T-helper 9 cell (primary cell): ENCODE measurements at places on chromosomes 7 and 10.

DNA sequence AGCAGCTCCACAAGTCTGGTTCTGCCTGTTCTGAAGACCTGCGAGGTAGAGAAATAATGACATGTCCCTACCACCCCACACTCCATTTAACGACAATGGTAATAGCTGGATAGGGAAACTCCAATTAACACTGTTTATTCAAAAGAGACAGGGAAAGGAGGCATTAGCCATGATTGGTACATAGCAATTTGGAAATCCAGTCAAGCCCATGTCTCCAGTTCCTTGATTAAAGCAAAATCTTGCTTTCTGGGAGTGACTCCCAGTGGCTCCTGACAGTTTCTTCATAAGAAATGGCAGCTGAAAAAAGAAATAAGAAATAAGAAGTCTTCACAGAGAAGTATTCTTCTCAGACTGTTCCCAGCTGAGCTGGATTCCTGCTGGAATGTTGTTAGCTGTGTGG lies 140.7 kb upstream of the LYZL2 start:
- DNase-seq = no peak

GRCh38 chr10:133254421-133255120 lies 16.9 kb downstream of the VENTX start:
- no peak for DNase-seq

GRCh38 chr7:103857435-103857834 lies 132.0 kb downstream of the RELN start:
- DNase-seq = no peak

- peak; percentile 45 for DNase-seq
These were observed 45.3 kb upstream of the CDK1 start for GRCh38 chr10:60732807-60733516.

- DNase-seq = no peak
These were observed 1.2 kb upstream of the SPACDR start for GRCh38 chr7:100465299-100465698.

DNA sequence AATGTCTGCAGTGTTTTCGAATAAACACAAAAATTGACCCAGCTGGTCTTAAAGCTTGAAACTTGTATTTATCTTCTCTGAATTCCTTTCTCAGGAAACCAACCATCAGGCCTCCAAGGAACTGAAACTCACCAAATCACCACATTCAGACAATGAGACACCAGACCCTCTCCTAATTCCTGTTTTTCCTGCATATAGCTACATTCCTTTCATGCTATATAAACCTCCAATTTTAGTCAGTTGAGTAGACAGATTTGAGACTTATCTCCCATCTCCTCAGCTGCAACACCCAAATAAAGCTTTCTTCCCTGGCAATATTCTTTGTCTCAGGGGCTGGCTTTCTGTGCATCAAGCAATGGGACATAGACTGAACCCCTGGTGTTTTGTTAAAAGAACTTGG lies 317.0 kb downstream of the CACNA2D1 start:
- no peak for DNase-seq

GRCh38 chr10:86366033-86366901 lies at the start of gene GRID1:
GRID1 (minus strand) TSS chr10:86366795.
- DNase-seq = no peak

DNA sequence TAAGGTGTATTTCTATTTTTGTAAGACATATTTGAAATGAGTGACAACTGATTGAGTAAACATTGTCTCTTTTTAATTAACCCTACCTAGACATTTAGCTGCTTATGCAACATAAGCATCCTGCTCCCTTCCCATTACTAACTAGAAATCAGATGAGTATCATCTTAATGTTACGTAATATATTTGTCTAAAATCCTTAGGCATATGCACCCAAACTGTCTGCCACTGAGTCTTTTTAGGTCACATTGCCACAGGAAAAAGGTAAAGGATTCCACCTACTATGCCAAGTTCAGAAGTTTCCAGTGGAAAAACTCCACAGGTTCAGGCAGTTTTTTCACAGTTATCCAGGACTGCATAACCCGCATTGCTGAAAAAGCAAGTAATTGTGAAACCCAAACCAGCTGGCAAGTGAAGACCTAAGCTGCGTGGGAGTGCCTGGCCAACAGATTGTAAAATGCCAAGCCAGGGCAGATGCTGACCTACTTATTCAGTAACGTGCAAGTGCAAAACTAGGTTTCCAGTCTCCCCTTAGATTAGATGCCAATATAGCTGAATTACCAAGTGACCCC lies 983.7 kb downstream of the GATA3 start:
- no peak for DNase-seq

GRCh38 chr10:4850397-4850796 lies 24.4 kb downstream of the AKR1E2 start:
- no peak for DNase-seq

DNA sequence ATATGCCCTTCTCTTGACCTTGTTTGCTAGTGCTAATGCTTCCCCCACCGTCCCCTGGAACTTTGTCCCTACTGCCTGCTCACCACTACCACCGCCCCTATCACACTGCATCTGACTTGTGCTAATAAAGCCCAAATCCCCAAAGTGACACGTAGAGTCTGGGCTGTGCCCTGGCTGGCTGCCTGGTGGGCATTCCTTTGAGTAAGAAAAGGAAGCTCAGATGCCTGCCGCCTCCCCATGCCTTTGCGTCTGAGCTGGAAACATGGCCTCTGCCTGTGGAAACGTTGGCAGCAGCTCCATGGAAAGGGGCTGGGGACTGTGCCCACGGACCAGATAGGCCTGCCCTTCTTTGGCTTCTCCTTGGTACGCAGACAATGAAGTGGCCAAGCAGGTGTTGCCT lies 138.3 kb downstream of the CYP26A1 start:
- no peak for DNase-seq

- no peak for DNase-seq
These were observed 78.7 kb downstream of the GATA3 start for GRCh38 chr10:8133146-8133545.

GRCh38 chr7:116547347-116547746 lies 22.5 kb downstream of the CAV1 start:
- DNase-seq = no peak

- DNase-seq = no peak
These were observed 70.4 kb downstream of the PYROXD2 start for GRCh38 chr10:98344589-98345038.

DNA sequence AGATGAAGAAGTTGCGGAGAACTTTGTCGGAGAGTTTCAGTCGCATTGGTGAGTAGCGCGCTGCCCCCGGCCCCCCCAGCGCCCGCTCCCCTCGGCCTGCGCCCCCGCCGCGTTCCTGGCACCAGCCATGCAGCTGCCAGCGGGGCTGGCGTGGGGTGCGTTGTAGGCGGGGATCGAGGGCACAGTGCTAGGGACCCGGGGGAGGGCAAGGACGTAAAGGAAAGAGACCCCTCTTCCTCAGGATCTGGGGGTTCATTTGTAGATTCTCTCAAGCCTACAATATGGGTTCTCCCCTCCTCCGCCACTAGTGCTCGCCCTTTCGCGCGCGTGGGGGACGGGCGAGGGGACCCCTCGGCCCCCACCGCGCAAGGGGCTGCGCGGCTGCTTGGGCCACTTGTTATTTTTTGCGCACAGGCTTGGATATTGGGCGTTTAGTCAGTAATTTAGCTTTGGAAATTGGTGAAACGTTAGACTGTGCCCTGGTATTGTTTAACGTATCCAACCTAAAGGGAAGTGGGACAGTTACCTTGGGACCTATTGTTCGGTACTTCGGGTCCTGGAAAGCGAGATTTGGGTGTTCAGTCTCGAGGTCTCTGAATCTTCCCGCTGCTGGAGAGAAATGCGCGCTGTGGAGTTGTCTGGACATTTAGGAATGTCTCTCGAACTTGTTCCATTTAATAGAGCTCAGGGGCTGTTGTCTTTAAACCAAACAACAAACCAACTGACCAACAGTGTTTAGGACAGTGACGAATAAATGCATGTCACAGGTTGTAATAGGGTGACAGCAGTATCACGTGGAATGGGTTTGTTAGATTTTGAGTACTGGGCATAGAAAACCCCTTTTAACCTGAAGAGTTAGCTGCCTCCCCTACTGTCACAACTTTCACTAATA lies 796 bp downstream of the CDK14 start:
- DNase-seq = no peak

GRCh38 chr7:39300276-39300675 lies 265.9 kb upstream of the YAE1 start:
- no peak for DNase-seq

DNA sequence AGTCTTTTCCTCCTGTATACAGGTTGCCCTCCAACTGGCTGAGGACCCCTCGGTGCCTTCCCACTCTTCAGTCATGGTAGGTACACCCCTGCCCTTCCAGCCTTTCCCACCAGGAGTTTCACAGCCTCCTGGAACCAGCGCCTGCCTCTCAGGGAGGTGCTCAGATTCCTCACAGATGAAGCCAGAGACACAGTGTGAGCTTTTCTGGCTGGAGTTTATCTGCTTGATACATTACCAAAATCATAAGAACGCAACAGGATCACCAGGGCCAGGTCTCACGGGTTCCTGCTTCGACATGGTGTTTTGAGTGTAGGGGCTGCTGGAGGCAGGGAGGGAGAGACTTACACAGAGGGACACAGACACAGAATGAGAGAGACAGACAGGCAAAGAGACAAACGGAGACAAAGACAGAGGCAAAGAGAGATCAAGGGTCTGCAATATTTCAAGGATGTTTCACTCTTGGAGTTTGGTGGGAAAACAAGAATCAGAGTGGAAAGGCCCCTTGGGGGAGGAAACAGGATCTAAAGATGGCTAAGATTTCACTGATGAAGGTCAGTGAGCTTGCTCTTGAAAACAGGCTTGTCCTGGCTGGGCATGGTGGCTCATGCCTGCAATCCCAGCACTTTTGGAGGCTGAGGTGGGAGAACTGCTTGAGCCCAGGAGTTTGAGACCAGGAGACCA lies 6.5 kb upstream of the INMT start:
- DNase-seq = no peak

- DNase-seq = no peak
These were observed 171.6 kb upstream of the SVIL start for GRCh38 chr10:29806350-29806788.

DNA sequence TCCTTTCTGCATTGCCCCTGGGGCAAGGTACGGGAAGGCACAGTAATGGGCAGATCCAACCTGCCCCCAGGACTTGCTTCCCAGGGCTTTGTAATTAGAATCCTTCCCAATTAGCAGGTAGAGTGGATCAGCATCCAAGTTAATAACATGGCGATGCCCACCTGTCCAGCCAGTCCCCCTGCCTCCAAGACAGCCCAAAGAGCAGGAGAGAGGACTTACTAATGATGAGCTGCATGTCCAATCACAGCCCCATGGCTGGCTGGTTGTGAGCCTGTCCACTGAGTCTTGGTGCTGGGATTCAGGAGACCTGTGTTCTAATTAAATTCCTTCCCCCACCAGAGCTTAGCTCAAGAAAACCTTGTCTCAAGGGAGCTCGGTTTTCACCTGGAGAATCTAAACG lies 49.0 kb downstream of the RPS24 start:
- no peak for DNase-seq

DNA sequence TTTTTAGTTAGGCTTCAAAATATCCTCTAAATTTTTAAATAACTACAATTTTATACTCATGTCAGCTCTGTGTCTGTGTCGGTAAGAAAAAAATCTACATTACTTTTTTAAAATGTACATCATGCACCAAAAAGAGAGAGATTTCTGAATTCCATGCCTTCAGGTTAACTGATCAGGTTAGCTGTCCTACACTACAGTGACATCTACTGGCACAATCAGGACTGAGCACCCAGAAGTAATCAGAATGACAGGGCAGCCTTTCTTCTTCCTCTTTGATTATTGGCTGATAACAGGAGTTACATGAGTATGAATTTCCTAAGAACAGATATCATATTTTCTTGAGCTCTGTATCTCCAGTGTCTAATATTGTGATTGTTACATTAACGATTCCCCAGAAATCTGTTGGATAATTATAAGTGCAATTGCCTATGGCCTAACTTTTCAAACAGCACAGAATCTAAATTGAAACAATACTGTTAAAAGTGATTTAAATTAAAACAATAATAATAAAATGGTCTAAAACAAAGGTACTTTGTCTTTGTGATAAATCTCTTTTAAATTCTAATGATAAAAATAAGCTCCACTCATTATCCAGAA lies 41.8 kb upstream of the HYCC1 start:
- peak; percentile 14 for DNase-seq

DNA sequence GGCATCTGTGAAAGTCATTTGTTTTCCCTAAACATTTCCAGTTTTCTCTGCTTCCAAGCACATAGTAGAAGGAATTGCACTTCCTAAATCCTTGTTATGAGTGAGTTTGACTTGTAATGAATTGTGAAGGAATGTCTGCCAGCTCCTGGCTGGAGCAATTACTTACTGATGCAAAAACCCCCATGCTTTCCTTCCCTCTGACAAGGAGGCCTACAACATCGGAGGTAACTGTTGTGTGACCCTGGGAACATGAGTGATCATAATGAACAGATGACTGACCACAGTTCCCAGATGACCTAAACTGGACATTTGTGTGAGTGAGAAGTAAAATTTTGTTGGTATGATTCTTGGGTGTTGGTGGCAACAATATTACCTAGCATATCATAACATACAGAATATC lies 21.4 kb upstream of the CPVL start:
- no peak for DNase-seq

GRCh38 chr7:114450431-114450830 lies 35.8 kb downstream of the FOXP2 start:
- DNase-seq = no peak

- DNase-seq = no peak
These were observed 42.4 kb downstream of the CCNY start for GRCh38 chr10:35378541-35379210.

GRCh38 chr7:107224374-107225223 lies 55.8 kb downstream of the HBP1 start:
- no peak for DNase-seq

GRCh38 chr7:158567153-158567603 lies 20.4 kb downstream of the PTPRN2 start:
- DNase-seq = no peak

DNA sequence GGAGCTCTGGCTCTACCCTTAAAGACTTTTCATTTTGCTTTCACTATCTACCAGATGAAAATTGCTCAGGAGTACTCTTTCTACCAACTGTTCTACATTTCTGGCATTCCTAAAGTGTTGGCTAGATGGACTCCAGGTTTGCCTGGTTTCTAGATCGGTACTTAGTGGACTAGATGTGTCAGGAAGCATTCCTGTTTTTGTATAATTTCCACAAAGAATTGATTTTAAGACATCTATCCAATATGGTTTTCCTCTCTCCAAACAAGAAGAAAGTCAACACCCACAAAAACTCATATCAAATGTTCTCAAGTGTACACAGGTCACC lies 157.7 kb downstream of the CHRM2 start:
- DNase-seq = no peak

- DNase-seq = no peak
These were observed 98.9 kb downstream of the HIP1 start for GRCh38 chr7:75639886-75640190.

- peak; percentile 48 for DNase-seq
These were observed 1.2 kb downstream of the COL26A1 start for GRCh38 chr7:101363734-101364374.

DNA sequence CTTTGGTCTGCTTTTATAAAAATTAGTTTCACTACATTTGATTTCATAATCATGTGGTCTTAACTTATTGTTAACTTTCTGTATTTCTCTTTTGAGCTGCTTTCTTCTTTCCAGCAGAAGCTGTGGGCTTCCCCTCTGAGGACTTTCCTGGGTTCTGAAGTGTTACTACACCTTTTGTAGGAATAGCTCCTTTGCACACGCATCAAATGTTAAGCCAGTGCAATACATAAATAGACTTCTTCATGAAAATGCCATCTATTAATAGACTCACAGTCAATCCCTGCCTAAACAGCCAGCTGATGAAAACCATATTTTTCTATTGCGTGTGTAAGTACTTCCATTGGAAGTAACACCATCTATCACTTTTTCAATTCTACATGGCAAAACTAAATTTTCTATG lies 1.5 kb downstream of the ABCB4 start:
- DNase-seq = no peak
